ENCODE measurements at places on chromosomes 7 and 10. TPM values are rescaled to one million over a fixed set of nuclear protein-coding genes. Genes with fewer than 3 reads are reported as not detected.
A peak's percentile ranks its signal among the peaks of the same experiment; 100 is the strongest.

DNA sequence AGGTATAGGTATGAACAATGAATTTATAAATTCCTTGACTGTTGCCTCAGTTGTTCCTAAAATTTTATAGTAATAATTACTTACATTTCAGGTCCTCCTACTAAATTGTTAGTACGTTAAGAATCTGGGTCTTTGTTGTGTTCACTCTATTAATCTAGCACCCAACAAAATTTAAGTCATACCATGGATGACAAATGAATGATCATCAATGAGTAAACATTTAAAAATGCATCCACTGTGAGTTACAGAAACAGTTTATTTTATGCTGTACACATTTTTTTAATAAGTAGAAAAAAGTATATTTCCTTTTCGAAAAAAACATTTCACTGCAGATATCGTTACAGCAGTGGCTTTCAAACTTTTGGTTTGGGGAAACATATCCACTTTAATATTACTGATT, 265.2 kb downstream of the PCLO start:
- DNase-seq, result no peak

DNA sequence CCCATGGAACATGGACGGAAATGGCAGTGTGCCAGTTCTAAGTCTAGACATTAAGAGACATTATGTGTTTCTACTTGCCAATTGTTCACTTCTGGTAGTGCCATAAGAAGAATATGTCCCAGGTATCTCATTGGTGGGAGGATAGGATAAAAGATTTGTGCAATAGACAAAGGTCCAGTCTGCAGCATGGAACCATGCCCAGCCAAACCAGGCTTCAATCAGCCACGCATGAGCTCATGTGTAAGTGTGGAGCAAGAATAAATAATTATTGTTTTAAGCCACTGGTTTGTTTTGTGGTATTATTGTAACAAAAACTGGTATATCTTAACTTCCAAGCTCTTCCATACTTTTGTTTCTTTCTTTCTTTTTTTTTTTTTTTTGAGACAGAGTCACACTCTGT, 153.6 kb upstream of the CTTNBP2 start:
- no peak for DNase-seq

GRCh38 chr10:64863836-64864235, 1342.6 kb downstream of the REEP3 start:
- DNase-seq, result no peak

DNA sequence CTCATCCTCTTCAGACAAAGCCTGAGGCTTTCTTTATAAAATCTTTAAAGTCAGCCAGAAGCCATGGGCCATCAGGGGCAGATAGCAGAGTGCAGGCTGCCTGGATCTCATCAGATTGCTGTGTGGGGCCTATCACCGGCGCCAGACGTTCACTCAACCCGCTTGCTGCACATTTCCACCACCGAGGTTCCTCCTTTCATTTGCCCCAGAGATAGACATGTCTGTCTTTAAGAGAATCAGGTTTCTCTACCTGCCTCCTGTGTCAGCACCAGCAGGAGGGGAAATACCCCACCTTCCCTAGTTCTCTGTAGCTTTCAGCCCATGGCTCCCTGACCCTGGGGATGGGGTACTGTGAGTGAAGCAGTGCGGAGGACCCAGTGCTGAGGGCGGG, 22.0 kb downstream of the SLC18A2 start:
- no peak for DNase-seq

GRCh38 chr7:91824201-91824600, 56.3 kb downstream of the MTERF1 start:
- DNase-seq, result no peak

DNA sequence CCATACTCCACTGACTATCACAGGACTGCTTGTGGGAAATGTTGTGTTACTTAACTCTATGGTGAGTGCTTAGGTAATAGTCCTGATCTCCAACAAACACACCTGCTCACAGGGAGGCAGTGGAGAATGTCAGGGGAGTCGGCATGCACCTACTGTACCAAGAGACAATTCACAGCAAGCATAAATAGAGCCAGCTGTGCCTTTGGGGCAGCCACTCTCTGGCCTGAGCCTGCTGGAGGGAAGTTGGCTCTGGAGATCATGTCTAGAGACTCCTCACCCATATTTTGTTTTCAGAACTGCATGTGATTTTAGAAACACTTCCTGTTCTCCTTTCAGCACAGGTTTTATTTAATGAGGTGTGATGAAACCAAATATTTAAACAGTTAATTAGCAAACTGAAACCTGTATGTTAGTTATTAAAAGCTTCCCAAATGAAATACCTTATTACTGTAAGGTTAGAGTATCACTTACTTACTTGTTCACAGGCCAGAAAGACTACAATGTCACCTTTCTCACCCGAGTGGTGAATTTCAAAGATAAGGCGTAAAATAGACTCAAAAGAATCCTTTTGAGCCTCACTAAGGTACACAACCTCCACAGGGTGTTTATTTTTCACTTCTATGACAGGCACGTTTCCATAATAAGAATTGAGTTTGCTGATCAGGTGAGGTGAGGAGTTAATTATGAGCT, 21.8 kb downstream of the DHX32 start:
- DNase-seq, result no peak

GRCh38 chr7:75854233-75854632, 24.6 kb upstream of the RHBDD2 start:
- no peak for DNase-seq

- DNase-seq, result no peak
These were observed 328.6 kb downstream of the INHBA start for GRCh38 chr7:41374150-41374848.

- DNase-seq, result no peak
These were observed 10.9 kb downstream of the STK32C start for GRCh38 chr10:132296666-132297443.

- no peak for DNase-seq
These were observed 1.2 kb upstream of the INPP5A start for GRCh38 chr10:132536241-132536876.

GRCh38 chr7:47402941-47403866, 178.7 kb downstream of the TNS3 start:
- DNase-seq, result peak; percentile 38

GRCh38 chr7:105745681-105746330, 130.6 kb downstream of the ATXN7L1 start:
- DNase-seq, result no peak

GRCh38 chr10:670990-671389, 18.5 kb downstream of the DIP2C start:
- no peak for DNase-seq

DNA sequence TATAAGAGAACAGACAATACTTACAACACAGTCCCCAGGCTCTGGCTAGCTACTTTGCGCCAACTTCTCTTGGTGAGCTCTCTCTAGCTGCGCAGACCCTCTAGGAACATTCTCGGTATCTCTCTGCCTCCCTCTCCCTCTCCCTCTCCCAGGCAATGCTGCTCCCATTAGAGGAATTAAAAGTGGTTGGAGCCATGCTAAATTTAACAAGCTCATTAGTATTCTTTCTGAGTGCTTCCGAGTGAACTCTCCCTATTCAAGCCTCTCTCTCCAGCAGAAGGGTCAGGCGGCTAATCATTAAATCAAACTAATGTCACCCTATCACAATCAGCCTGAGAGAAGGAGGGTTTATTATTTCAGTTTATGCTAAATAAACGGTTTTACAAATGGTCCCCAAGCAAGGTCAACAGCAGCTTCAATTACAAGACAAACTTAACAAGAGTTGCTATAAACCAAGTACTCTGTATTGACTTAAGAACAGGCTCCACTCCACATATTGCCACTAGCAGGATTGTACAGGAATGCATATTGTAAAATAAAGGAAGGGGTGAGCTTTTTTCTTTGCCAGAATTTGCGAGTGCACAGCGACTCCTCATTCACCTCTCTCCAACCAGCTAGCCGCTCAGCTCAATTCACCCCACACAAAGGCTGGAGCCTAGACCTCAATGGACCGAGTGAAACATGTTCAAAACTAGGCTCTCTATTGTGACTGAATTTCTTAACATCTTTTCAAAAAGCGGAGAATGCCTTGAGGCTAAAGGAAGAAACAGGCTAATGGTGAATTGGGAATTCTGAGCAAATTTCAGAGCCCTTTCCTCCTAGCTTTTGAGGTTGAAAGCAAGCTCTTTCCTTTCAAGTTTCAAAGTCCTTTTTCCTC, 84.4 kb downstream of the GLI3 start:
- DNase-seq, result no peak

DNA sequence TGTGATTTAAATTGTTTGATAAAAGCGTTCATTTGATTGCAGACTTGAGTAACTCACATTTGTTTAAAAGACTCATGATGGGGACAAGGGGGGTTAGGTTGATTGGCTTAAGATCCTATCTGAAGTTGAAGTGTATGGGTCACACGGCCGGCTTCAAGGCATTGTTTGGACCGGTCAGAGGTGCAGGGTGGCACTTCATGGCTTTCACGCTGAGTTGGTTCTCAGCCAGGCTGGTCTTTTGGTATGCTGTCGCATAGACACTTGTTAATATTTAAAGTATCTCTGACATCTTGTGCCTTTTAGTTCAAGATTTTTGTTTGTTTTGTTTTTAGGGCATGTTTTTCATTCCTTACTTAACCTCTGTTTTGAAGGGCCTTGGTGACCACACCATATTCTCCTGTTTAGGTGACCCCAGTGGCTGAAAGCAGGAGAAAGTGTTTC, 58.1 kb downstream of the CCNY start:
- DNase-seq, result no peak

DNA sequence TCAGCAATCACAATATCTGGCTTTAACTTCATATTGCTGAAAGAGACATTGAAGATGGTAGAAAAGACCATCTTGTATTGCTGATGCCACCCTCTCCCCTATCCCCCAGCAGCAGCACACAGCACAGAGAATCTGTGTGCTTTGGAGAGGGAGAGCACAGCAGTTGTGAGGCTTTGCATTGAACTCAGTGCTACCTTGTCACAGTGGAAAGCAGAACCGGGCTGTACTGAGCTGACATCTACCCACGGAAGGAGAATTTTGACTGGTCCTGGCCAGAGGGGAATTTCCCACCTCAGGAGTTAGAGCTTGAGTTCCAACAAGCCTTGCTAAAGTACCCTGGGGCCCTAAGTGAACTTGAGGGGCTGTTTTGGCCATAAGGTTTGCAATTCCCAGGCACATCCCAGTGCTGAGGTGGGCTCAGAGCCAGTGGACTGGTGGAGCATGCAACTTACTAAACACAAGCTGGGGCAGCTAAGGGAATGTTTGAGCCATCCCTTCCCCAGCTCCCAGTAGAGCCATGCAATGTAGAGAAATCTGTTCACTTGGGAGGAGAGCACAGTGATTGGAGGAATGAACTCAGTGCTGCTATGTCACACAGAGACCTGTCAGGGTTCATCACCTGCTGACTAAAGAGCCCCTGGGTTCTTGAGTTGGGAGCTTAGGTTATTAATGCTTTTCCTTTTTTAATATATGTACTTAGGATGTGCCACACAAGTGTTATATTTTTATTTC, 62.1 kb downstream of the OR13A1 start:
- no peak for DNase-seq

- DNase-seq, result no peak
These were observed 1.5 kb downstream of the MET start for GRCh38 chr7:116673457-116673865.

GRCh38 chr10:10677479-10677878, 340.2 kb upstream of the CELF2 start:
- peak; percentile 34 for DNase-seq

DNA sequence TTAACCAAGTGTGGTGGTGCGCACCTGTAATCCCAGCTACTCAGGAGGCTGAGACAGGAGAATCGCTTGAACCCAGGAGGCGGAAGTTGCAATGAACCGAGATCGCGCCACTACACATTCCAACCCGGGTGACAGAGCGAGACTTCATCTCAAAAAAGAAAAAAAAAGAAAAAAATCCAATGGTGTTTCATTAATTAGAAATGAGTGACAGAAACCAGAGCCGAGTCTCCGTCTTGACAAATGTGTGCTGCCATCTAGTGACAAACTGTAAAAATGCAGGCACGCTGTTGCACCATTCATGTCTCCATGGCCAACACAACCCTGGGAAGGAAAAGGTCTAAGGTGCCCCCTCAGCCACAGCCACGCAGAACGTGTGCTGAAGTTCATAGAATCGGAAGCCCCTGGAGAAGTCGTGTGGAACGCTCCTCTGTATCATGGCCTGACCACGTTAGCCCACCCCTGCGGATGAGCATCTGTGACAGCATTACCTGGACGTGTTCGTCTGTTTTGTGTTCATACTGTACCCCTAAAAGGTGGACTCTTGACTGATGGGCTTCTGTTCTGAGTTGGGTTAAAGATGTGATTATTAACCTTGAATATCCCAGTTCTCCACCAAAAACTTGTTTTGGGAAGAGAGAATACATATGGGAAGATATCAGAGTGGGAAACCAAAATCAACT, 94.9 kb downstream of the LYZL2 start:
- DNase-seq, result peak; percentile 65

GRCh38 chr7:10104292-10104691, 869.4 kb upstream of the PHF14 start:
- DNase-seq, result no peak

- no peak for DNase-seq
These were observed 2.1 kb upstream of the FMC1 start for GRCh38 chr7:139339025-139339424.

- no peak for DNase-seq
These were observed 59.4 kb downstream of the PLPP4 start for GRCh38 chr10:120516426-120516825.

- no peak for DNase-seq
These were observed 50.4 kb upstream of the ENO4 start for GRCh38 chr10:116798859-116799258.

GRCh38 chr7:149427096-149427680, 33.7 kb downstream of the ZNF777 start:
- no peak for DNase-seq

DNA sequence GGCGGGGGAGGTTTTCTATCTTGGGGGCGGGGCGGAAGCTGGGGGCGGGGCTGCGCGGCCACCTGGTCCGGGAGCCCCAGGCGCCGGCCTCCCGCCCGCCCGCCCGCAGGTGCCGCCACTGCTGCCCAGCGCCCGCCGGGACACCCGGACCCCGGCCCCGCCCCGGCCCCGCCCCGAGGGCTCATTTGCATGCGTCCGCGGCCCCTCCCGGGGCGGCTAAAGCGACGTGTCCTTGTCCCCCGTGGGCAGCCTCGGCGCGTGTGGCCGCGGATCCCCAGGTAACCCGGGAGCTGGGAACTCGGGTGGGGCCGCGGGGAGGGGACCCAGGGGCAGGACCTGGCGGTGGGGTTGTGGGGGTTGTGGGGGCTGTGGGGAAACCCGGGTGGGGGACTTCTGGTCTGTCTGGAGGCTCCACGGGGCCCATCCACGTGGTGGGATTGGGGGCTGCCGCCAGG, at the start of gene BHLHA15:
TSS of gene BHLHA15 (plus strand) at position 219 of the 455 bp plus-strand sequence. CDS start 871 bp downstream, outside the sequence.
- no peak for DNase-seq

DNA sequence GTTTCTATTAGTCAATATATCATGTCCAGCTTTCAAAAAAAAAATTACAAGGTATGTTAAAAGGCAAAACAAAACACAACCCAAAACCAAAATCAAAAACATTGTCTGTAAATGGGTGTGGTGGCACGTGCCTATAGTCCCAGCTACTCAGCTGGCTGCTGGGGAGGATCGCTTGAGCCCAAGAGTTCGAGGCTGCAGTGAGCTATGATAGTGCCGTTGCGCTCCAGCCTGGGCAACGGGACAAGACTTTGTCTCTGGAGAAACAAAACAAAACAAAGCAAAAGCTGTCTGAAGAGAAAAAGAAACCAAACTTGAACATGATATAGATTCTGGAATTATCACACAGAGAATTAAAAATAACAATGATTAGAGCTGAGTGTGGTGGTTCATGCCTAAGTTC, 10.3 kb upstream of the CPA5 start:
- peak; percentile 60 for DNase-seq

Gene CALML5
- polyA plus RNA-seq, result 1.7 TPM

Gene FBXO24
- polyA plus RNA-seq, result 0.98 TPM

Gene EIF3B
- 98.3 TPM for polyA plus RNA-seq

Gene SPDYE8
- polyA plus RNA-seq, result 0.42 TPM

Gene CASTOR2
- 16.7 TPM for polyA plus RNA-seq

Gene SEC31B
- polyA plus RNA-seq, result 16.0 TPM

Gene HYCC1
- 24.6 TPM for polyA plus RNA-seq

Gene OR9A2
- polyA plus RNA-seq, result not detected

Gene SORBS1
- 66.0 TPM for polyA plus RNA-seq

Measured in muscle of back (tissue), 13 donors.